Inflammatory macrophage treated with lipopolysaccharide for 4 hours (primary cell): ENCODE measurements at places on chromosomes 16 and 17.

DNA sequence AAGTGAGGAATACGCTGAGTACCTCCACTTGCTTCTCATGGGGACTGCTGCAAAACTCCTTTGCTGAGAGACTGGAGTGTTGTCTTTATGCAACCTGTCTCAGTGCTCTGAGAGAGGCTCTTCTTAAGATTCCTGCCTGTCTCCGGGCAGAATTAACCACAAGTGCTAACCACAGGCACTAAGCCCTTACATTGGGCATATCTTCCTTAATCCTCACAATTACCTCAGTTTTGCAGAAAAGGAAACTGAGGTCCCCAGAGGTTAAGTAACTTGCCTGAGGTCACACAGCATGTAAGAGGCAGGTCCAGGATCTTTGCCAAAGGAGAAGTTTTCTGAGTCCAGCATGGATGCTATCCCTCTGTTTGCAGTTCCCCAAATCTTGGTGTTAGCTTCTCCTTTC, 86.0 kb downstream of the GP2 start:
- DNase-seq = no peak

- no peak for DNase-seq
These were observed 13.9 kb downstream of the ERN2 start for GRCh38 chr16:23699100-23699499.

DNA sequence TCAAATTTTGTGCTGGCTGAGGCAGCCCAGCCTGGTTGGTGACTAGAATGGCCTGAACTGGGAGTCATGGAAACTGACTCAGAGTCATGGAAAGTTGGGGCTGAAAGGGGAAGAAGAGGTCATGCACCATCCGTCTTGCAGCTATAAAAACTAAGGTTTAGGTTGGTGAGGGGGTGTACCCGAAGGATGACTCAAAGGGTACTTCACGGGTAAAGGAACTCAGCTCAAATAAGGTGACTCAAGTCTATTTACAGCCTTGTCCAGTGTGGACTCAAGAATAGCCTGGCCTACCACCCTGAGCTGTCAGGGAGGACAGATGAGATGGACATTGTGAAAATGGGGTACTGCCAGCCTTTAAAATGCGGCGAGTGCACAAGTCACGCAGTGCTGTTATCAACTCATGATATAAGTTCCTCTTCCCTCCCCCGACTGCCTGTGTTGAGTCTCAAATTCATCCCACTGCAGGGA, 18.6 kb downstream of the CD300LB start:
- DNase-seq = peak; percentile 98

DNA sequence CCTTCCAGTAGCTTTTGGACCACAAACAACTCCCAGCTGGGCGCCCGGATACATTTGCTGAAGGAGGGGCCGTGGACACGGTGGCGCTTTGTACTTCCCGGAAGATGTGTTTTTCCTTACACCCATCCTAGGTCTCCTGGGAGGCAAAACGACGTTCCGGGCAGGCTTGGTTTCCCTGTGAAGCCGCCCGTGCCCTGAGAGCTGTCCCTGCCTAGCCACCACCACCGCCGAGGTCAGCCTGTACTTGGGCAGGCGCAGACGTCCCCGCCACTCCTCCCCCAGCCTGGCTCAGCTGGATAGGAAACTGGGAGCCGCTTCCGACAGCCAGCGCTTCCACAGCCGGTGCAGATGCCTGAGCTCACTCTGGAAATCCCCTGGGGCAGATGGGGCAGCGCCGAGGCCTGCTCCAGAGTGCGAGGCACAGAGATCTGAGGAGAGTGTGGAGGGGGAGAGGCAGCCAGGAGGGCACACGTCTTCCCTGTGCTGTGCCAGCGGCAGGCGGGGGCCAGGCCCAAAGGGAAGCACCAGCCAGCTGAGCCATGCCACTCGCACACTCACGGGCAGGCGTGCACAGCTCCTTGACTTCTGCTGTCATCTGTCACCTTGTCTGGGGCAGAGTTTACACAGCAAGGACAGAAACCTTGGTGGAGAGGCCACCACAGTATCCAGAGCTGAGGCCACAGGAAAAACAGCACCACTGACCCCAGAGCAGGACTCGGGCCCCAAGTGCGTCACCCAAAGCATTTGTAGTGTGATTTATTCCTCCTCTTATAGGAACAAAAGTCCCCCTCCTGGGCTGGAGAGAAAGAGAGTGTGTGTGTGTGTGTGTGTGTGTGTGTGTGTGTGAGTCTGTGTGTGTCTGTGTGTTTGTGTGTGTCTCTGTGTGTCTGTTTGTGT, 3.0 kb downstream of the RHBDF2 start:
- DNase-seq = peak; percentile 63

- no peak for DNase-seq
These were observed 2.7 kb upstream of the IRX5 start for GRCh38 chr16:54928016-54928356.

- peak; percentile 69 for DNase-seq
These were observed 138.8 kb downstream of the PRKCA start for GRCh38 chr17:66441101-66441661.

DNA sequence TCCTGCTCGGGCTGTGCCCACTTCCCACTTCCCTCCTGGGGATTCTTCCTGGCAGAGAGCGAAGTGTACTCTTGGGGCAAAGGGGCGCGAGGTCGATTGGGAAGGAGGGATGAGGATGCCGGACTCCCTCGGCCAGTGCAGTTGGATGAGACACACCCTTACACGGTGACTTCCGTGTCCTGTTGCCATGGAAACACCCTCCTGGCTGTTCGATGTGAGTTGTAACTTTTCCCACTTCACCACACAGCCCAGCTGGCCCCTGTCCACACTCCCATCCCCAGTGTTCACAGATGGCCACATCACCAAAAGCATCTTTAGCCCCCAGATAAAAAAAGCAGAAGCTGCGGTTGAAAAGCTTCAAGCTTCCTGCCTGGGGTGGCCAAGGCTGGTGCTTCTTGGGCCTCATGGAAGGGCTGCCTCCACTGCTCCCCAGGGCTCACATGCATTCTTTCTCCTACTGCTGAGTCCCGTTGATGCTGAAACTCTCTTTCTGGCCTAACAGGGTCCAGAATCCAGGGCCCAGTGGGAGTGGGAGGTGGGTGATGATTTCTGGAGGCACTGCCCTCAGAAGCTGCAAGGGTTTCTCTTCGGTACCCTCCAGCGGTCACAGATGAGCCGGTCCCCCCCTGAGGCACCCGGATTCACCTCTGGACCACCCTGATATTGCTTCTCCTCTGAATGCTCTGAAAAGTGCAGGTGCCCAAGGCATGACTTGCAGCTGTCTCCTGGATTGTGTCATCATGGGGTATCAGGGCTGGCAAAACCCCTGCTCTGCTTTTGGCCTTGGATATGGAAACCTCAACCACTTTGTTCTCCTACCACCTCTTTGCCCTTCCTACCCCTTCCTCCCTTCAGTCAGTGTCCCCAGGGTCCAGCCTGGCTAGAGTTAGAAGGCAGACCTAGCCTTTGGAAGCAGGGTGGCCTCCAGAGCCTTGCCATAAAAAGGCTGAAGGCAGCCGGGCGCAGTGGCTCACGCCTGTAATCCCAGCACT, 2.2 kb upstream of the TRAF4 start:
- DNase-seq = peak; percentile 66

- no peak for DNase-seq
These were observed 358.2 kb downstream of the HAPSTR1 start for GRCh38 chr16:9449597-9449996.

DNA sequence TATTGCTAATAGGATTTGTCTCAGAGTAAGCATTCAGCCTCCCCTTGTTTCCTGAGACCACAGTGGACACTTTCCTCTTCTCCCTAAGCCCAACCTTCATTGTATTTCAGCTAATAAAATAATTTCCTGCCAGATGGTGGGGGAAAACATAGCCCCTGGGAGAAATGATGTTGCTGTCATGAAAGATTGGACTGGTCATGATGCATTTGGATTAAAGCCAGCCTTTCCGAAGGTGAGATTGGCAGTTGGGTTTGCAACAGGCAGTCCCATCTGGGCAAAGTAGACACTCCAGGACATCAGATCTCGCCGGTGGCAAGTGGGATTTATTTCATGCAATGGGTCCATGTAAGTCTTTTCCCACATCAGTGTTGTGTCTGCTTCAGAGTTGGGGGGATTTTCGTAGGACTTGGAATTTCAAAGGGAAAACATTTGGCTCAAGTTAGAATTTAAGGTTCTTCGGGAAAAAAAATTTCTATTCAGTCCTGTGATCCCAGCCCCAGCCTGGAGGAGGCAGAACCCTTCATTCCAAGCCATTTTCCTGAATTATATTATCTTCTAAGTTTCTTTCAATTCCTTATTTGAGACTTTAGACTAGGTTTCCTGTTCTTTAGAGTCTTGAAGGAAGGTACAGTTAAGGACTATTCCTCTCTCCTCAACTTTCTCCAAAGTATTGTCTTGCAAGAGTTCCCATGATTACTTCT, 391.7 kb downstream of the XYLT1 start:
- no peak for DNase-seq

DNA sequence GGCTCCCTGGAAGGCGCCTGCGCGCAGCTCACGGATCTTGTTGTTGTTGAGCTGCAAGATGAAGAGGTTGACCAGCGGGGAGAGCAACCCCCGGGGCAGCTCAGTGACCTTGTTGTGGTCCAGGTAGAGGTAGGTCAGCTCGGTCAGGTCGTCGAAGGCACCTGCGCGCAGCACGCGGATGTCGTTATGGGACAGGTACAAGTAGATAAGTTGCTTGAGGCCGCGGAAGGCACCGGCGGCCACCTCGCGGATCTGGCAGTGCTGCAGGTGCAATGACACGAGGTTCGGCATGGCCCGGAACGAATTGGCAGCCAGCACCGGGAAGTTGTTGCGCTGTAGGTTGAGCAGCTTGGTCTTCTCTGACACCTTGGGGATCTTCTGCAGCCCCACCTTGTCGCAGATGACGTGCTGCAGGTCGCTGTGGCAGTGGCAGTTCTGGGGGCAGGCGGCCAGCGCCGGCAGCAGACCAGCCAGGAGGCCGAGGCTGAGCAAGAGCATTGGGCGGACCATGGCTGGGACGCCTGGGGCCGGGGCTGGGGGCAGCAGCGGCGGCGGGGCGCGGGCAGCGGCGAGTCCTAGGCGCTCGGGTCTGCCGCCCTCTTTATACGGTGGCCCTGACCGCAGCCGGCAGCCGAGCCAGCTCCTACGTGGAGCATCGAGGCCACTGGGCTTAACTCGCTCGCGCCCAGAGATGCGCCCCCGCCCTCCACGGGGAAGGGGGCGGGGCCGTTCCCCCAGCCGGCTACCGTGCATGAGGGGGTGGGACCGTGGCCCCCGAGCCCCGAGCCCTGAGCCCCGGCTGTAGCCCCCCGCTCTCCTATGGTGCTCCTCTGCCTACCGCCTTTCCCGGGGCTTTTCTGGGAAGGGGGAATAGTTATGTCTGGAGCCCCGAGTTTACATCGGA, at the start of gene CHAD:
CHAD (minus strand) TSS at position 577 of the 904 bp plus-strand sequence; CDS start at position 510, 67 bp downstream.
- no peak for DNase-seq

GRCh38 chr17:53722407-53722806, 100.3 kb upstream of the KIF2B start:
- DNase-seq = no peak

- peak; percentile 57 for DNase-seq
These were observed 632 bp upstream of the RTN4RL1 start for GRCh38 chr17:2025622-2026309.

DNA sequence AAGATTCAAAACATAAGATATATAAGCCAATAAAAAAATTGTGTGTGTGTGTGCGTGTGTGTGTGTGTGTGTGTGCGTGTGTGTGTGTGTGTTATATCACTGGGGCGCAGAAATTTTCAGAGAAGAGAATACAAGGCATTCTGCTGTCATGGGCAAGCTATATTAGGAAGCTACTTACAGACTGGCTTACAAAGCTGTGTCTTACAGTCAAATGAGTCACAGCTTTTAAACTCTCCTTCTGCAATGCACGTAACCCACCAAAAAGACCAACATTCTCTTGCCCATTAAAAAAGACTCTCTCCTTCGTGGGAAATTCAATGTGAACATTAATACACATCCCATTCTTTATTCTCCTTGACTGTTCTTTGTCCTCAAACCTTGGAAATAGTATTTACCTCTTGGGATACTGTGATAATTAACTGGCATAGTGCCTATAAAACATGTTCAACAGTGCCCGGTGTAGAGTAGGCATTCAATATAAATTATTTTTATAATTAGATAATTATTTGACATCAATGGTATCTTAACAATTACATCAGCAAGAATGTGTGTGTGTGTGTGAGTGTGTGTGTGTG, 860.4 kb upstream of the SOX9 start:
- no peak for DNase-seq

DNA sequence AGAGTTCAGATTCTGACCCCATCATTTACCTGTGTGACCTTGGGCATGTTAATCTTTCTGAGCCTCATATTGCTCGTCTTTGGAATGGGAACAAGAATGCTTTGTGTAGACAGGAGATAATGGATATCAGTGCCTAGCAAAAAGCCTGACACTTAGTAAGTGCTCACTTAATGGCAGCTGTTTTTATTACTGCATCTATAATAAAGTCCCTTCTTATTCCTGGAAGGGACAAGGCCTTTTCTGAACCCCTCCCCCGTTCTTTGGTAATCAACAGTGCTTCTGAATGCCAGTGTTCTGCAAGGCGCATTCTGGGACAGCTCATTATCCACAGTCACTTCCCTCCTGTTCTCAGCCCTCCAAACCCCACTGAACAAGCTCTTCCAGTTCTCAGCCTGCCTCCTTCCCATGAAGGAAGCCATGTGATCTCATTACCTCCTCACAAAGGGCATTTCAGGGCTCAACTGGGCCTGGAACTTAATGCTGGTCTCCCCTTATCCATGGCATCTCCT, 25.1 kb upstream of the SUPT4H1 start:
- peak; percentile 44 for DNase-seq

DNA sequence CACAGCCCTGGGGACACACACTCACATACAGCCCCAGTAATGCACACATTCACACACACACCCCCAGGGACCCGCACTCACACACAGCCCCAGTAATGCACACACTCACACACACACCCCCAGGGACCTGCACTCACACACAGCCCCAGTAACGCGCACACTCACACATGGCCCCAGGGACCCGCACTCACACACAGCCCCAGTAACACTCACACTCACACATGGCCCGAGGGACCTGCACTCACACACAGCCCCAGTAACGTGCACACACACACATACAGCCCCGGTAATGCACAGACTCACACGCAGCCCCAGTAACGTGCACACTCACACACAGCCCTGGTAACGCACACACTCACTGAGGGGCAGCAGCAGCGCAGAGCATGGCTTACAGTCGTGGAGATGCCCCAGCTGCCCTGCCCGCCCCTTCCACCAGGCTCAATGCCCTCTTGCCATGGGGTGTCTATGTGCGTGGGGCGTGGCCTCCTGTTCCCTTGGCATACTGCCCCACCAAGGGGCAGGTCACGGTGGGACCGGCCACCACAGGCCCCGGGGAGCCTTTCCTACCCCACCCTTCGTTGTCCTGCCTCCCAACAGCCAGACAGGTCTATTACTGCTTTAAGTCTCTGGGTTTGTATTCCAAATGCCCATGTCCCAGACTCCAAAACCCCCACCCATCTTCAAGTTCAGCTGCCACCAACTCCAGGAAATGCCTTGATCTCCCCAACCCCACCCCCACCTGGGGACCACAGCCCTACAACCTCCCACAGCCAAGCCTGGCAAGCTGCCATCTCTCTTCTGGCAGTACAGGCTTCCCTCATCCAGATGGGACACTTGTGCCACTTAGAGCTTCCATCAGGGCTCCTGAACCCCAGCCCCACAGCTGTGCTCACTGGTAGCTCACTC, 2.7 kb downstream of the CCDC102A start:
- DNase-seq = no peak
